ENCODE measurements at places on chromosomes 3 and 15. TPM values are rescaled to one million over a fixed set of nuclear protein-coding genes. Genes with fewer than 3 reads are reported as not detected.

ATP13A5 gene
- 0.14 TPM for total RNA-seq

C15orf39 gene
- total RNA-seq: 8.2 TPM

DNA sequence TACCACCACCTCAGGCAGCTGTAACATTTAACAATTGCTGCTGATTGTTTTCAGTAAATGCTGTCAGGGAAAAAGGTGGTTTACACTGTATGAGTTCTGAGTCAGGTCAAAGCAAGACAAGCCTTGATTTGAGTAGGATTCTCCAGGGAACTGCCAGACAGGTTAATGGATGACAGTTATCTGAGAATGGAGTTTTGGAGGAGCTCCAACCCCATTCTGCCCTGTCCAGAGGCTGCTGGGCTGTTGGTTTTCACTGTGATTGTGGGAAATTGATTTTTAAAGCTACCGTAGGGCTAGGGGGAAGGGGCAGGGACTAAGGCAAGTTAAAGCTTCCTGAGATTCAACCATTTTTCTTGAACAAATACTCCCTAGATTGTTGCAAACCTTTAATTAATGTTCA lies 39.9 kb downstream of the TICRR start:
- no peak for DNase-seq
- H3K36me3 ChIP-seq: no peaks in the 10 kb centered on the region
- no peaks in the 10 kb centered on the region for H3K27me3 ChIP-seq
- H3K27ac ChIP-seq: no peak overlapping the region
- no peaks in the 10 kb centered on the region for H3K4me1 ChIP-seq

- no peak overlapping the region for H3K4me3 ChIP-seq
- no peaks in the 10 kb centered on the region for H3K27me3 ChIP-seq
- no peaks in the 10 kb centered on the region for H3K36me3 ChIP-seq
- H3K27ac ChIP-seq: no peak overlapping the region
- no peak for DNase-seq
Measured at GRCh38 chr15:80665151-80665550, 30.0 kb upstream of the ABHD17C start.

GRCh38 chr3:100317912-100318311 lies 16.6 kb upstream of the NIT2 start:
- no peak for DNase-seq
- no peak overlapping the region for H3K27ac ChIP-seq
- no peaks in the 10 kb centered on the region for H3K27me3 ChIP-seq
- H3K4me3 ChIP-seq: no peak overlapping the region
- no peaks in the 10 kb centered on the region for H3K4me1 ChIP-seq

DNA sequence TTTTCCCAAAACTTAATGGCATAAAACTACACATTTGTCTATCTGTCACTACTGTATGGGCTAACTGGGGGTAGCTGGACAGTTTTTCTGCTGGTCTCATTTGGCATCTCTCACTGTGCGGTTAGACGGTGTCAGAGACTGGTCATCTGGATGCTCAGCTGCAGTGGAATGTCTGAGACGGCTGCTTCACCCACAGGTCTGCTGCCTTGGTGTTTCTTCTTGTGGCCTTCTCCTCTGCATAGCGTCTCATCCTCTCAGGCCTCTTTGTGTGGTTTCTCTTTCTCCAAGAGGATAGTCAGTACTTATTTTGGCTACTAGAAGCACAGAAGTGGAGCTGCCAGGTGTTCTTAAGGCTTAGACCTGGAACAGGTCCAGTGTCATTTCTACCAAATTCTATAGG lies 35.9 kb upstream of the GOLGA6L9 start:
- no peaks in the 10 kb centered on the region for H3K27me3 ChIP-seq
- DNase-seq: no peak
- no peaks in the 10 kb centered on the region for H3K4me1 ChIP-seq
- no peaks in the 10 kb centered on the region for H3K36me3 ChIP-seq
- H3K27ac ChIP-seq: no peak overlapping the region

DNA sequence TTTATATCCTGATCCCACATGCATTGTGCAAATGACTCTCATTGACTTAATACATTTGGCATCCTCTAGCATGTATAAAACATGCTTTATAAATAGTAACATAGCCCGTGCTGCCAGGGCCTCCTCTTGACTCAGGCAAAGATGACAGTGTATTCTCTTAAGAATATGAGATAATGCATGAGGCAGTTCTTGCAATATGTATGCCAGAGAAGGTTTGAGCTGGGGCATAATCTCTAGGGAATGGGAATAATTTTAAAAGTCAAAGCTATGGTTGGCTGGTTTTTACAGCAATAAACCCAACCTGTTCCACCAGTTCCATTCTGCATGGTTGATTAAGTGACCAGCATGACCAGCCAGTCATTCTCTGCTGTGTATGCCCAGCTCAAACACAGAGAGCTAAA lies 179.0 kb upstream of the PFN2 start:
- H3K36me3 ChIP-seq: no peaks in the 10 kb centered on the region
- H3K27me3 ChIP-seq: no peaks in the 10 kb centered on the region
- no peak for DNase-seq
- H3K27ac ChIP-seq: no peak overlapping the region
- H3K4me3 ChIP-seq: no peak overlapping the region
- no peaks in the 10 kb centered on the region for H3K4me1 ChIP-seq

DNA sequence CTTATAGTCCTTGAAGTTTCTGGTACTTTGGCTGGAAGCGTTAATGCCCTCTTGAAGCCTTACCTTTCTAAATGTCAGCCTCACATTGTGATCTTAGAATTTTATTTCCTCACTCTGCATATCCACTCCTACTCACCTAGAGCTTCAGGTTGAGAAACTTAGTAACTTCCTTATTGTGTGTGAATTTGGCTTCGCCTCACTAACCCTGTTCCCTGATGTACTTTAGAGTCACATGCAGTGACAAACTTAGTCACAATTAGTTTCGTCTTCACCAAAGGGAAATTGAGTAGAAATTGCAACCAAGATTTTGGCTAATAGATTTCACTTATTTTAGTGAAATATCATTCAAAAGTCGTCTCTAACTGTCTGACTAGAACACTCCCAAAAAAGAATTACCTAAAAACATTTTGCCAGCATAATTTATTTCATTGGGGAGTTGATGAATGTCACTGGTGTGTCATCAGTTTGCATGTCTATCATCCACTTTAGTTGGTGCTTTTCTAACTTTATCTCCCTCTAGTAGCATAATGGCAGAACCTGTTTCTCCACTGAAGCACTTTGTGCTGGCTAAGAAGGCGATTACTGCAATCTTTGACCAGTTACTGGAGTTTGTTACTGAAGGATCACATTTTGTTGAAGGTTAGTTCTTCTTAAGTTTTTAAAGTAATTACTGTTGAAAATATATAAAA lies 960 bp downstream of the MFN1 start:
- peaks cover 10% of the 10 kb centered on the region for H3K4me1 ChIP-seq
- DNase-seq: no peak
- H3K36me3 ChIP-seq: peaks cover 13% of the 10 kb centered on the region
- H3K4me3 ChIP-seq: peak overlapping the region; percentile 75

GRCh38 chr3:150691414-150692040 lies 12.2 kb downstream of the ERICH6 start:
- no peaks in the 10 kb centered on the region for H3K4me1 ChIP-seq
- H3K27ac ChIP-seq: no peak overlapping the region
- no peak for DNase-seq
- H3K27me3 ChIP-seq: no peaks in the 10 kb centered on the region
- H3K36me3 ChIP-seq: no peaks in the 10 kb centered on the region
- H3K4me3 ChIP-seq: no peak overlapping the region

DNA sequence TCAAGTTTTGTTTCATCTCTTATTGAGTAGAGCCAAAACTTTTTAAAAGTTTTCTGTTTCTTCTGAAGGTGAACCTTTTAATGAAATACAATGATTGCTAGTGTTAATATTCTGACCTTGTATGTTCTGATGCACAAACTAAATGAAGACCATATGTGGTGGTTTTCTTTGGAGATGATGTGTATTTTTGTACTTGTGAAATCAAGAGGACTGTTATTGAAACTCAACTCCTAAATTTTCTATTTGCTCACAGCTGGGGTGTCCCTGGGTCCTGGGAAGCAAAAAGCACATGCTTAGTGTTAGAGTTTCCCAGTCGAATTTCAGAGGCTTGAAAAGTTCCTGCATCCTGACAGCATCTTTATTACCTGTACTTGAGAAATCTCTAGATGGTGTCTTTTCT lies 1185.8 kb upstream of the ALCAM start:
- H3K4me1 ChIP-seq: no peaks in the 10 kb centered on the region
- no peak for DNase-seq

KLHL40 gene
- not detected for total RNA-seq

DNA sequence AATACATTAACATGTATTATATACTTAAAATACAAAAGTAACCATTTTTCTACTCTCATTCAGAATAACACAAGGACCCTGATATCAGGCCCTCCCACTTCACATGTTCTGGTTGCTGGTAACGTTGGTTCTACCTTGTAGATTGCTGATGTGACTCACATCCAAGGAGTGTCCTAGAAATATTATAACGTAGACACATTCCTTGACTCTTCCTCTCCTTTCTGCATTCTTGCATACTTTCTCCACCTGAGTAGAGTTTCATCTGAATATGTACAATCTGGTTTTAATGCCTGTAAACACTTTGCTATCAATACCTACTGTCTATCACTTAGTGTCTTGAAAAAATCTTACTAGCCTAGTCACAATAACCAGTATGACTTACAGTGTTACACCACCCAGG lies 35.0 kb upstream of the NEDD4 start:
- no peak overlapping the region for H3K27ac ChIP-seq
- no peaks in the 10 kb centered on the region for H3K4me1 ChIP-seq
- H3K4me3 ChIP-seq: no peak overlapping the region

GRCh38 chr3:108462899-108463298 lies 47.5 kb downstream of the MYH15 start:
- no peaks in the 10 kb centered on the region for H3K27me3 ChIP-seq
- H3K36me3 ChIP-seq: no peaks in the 10 kb centered on the region
- no peaks in the 10 kb centered on the region for H3K4me1 ChIP-seq

GADL1 gene
- not detected for total RNA-seq

DNA sequence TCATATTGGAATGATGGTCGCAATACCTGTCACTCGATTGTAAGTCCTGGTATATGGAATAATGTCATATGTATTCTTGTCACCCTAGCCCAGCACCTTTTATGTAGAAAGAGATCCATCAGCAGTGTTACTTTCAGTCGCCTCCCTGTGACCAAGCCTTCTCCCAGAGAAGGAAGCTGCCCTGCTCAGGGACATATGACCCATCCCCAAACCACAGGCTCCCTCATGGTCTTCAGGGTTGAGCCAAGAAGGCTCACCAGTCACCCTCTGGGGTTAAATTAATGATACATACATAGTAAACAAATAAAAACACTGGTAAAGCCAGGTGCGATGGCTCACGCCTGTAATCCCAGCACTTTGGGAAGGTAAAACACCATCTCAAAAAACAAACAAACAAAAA lies 4.6 kb upstream of the MFGE8 start:
- DNase-seq: no peak
- H3K27me3 ChIP-seq: no peaks in the 10 kb centered on the region
- no peak overlapping the region for H3K27ac ChIP-seq
- no peaks in the 10 kb centered on the region for H3K36me3 ChIP-seq
- H3K4me1 ChIP-seq: no peaks in the 10 kb centered on the region

DNA sequence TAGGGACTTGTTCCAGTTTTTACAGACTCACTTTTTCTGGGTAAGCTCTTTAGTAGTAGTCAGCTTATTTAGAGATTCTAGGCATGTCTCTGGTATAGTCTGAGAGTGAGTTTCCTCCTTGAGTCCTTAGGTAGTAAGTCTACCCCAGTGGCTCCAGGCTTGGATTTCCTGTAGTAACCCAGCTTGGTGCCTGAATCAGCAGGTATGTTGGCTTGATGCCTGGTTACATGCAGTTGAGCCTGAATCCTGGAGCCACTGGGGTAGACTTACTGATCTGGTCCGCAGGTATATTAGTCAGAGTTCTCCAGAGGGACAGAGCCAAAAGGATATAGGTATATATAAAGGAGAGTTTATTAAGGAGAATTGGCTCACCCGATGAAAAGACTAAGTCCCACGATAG lies 85.8 kb upstream of the RBMS3 start:
- no peaks in the 10 kb centered on the region for H3K36me3 ChIP-seq
- H3K27me3 ChIP-seq: no peaks in the 10 kb centered on the region

CDHR4 gene
- total RNA-seq: not detected

LMOD3 gene
- total RNA-seq: not detected

PROK2 gene
- total RNA-seq: 0.25 TPM

DNA sequence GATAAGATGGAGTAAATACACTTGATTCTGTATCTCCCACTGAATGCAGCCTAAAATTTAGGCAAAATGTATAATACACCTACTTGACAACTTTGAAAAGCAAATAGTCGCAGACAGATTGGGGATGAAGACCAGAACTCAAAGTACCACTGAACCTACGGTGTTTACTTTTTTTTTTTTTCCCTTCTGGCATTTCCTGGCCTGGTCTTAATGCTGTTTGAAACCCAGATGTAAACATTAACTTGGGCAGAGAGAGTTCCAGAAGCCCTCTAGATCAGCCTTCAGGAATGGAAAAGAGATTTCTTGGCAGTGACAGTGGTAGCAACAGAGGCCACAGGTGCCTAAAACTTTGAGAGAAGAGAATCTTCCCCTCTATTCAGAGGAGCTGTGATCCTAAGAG lies 27.8 kb downstream of the ALPK3 start:
- H3K36me3 ChIP-seq: no peaks in the 10 kb centered on the region
- H3K4me3 ChIP-seq: no peak overlapping the region
- no peaks in the 10 kb centered on the region for H3K27me3 ChIP-seq
- peak overlapping the region; percentile 99 for H3K27ac ChIP-seq
- H3K4me1 ChIP-seq: peaks cover 29% of the 10 kb centered on the region

TM6SF1 gene
- 6.0 TPM for total RNA-seq

DNA sequence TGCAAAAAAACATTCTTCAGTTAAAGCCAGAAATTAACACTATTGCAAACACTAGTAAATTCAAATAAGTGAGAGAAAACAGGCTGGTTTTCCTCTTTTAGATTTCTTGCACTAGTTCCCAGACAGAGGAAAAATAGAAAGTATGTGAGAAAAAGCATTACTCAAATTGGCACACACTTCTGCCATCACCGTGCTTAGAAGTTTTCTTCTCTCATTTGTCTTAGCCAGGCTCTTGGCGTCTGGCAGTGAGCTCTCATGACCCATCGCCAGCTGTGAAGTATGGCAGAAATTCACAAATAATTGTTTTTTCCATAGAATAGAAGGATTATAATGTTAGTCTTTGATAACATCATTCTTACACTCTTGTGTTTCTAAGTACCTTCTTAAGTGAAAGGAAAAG lies 515.9 kb downstream of the GBE1 start:
- H3K27ac ChIP-seq: no peak overlapping the region
- H3K27me3 ChIP-seq: no peaks in the 10 kb centered on the region
- no peaks in the 10 kb centered on the region for H3K36me3 ChIP-seq

Data from pancreas (tissue), 10 donors.